ENCODE measurements at places on chromosomes 12 and 14.

DNA sequence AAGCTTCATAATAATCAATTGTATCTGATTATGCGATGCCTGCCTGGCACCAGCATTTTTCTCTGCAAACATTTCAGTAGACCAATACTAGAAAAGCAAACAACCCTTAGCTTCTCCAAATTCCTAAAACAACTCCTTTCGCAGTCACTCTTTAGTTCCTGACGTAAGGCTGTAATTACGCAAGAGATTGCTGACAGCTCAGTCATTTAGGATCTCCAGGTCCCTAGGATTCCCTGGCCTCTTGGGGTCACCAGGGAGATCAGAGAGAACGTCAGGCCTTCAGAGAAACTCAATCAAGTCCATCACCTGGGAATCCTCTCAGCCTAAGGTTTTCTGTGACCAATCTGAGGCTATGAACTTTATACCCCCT, 390.6 kb downstream of the PAWR start:
- DNase-seq: no peak

GRCh38 chr12:52860102-52860823, 11.5 kb upstream of the KRT78 start:
- no peak for DNase-seq

GRCh38 chr12:105212438-105212837, 23.5 kb downstream of the APPL2 start:
- DNase-seq: peak; percentile 3

DNA sequence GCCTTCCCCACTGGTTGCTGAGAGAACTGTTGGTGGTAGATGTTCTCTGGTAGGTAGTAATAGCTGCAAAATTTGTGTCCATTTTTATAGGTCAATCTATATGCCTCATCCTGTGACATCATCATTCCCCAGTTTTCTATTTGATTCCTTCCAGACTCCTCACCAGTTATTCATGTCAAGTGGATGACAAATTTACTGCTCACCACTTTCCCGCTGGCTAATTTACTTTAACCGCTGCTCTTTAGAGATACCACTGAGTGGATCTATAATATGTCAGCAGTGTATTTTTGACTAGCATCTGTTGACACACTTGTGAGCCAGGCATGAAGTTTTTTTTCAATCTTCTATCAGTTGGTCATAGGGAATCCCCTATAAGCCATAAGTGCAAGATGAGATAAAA, 24.6 kb downstream of the GPR65 start:
- DNase-seq: no peak

- DNase-seq: no peak
Measured at GRCh38 chr12:12474471-12474928, 88.2 kb downstream of the DUSP16 start.

Measured in urothelium cell line (cell line).